PC-9 (cell line): ENCODE measurements at places on chromosomes 3 and 15. TPM values are rescaled to one million over a fixed set of nuclear protein-coding genes. Genes with fewer than 3 reads are reported as not detected.

DNA sequence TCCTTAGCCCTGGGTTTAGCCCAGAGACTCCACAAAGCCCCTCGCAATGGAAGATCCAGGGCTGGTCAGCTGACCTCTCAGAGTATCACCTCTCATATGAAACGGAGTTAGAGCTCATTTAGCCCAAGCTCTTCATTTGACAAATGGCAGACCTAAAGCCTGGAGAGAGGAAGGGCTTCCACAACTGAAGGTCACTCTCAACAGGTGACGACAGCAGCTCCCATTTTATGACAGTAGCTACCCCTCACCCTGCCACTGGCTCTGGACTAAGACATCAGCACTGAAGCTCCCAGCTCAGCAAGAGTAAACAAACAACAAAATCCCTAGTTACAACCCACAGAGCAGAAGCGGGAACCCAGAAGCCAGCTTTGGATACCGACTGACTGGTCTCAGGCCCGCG is 33.7 kb downstream of the TLE3 start:
- no peak overlapping the region for H3K27ac ChIP-seq
- no peak overlapping the region for H3K4me3 ChIP-seq
- H3K27me3 ChIP-seq, result no peaks in the 10 kb centered on the region
- no peaks in the 10 kb centered on the region for H3K36me3 ChIP-seq

- H3K27ac ChIP-seq, result peak overlapping the region; percentile 43
- DNase-seq, result no peak
- peaks cover 40% of the 10 kb centered on the region for H3K4me1 ChIP-seq
- H3K36me3 ChIP-seq, result no peaks in the 10 kb centered on the region
Observed at GRCh38 chr15:80660119-80660518, 35.0 kb upstream of the ABHD17C start.

DNA sequence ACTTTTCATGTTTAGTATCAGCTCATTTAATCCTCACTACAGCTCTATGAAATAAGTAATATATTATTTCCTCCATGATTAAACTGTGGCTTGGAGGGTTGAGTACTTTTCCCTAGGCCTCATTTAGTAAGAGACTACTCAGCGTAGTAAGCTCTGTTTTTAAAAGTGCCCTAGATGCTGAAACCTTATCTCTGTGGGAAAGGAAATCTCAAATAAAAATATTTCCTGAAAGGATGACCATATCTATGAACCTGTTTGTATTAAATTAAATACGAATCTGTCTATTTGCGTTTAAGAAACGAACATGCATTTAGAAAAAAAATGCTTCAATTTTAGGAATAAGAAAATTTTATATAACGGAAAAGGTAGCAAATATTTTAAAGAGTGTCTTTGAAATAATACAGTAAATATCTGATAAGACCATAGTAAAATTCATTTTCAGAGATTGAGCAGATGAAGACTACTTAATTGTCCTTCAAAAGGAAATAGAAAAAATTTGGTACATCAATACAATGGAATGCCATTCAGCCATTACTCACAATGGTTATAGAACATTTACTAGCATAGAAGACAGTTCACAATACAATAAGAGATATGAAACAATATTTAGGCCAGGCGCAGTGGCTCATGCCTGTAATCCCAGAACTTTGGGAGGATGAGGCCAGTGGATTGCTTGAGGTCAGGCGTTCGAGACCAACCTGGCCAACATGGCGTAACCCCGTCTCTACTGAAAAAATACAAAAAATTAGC is 56.2 kb downstream of the ATG7 start:
- peaks cover 25% of the 10 kb centered on the region for H3K36me3 ChIP-seq
- H3K27ac ChIP-seq, result no peak overlapping the region
- DNase-seq, result no peak

DNA sequence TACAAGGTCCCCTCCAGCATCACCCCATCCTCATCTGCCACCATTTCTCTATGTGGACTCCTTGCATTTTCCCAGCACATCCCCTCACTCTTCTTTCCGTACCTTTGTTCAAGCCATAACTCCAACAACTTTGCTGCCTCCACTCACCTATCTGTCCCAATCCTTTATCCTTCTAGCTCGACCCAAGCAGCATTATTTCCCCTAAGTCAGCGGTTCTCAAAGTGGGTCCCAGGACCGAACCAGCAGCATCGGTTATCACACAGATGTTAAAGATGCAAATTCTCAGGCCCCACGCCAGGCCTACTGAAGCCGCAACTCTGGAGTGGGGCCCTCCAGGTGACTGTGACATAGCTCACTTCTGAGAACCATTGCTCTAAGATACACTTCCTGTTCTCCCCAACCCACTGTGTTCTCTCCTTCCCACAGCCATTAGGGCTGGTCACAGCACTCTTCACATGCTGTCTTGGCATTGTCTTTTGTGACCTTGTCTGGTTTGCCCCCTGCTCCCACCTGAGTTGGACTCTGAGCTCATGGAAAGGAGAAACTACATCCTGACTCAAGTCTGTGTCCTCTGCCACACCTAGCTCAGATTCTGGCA is 56.2 kb downstream of the AAGAB start:
- DNase-seq, result no peak
- no peak overlapping the region for H3K27ac ChIP-seq
- H3K4me3 ChIP-seq, result no peak overlapping the region
- H3K4me1 ChIP-seq, result peaks cover 7% of the 10 kb centered on the region; the same call in 1 of the 2 replicates
- H3K27me3 ChIP-seq, result no peaks in the 10 kb centered on the region

- no peak for DNase-seq
- no peaks in the 10 kb centered on the region for H3K36me3 ChIP-seq
- H3K4me1 ChIP-seq, result no peaks in the 10 kb centered on the region
- no peak overlapping the region for H3K27ac ChIP-seq
- no peak overlapping the region for H3K4me3 ChIP-seq
- no peaks in the 10 kb centered on the region for H3K27me3 ChIP-seq
Observed at GRCh38 chr15:52419494-52419893, 109.2 kb downstream of the MYO5A start.

- H3K36me3 ChIP-seq, result no peaks in the 10 kb centered on the region
- H3K27ac ChIP-seq, result no peak overlapping the region
- H3K4me1 ChIP-seq, result no peaks in the 10 kb centered on the region
- no peak overlapping the region for H3K4me3 ChIP-seq
Observed at GRCh38 chr3:14836049-14836468, 17.3 kb downstream of the FGD5 start.

DNA sequence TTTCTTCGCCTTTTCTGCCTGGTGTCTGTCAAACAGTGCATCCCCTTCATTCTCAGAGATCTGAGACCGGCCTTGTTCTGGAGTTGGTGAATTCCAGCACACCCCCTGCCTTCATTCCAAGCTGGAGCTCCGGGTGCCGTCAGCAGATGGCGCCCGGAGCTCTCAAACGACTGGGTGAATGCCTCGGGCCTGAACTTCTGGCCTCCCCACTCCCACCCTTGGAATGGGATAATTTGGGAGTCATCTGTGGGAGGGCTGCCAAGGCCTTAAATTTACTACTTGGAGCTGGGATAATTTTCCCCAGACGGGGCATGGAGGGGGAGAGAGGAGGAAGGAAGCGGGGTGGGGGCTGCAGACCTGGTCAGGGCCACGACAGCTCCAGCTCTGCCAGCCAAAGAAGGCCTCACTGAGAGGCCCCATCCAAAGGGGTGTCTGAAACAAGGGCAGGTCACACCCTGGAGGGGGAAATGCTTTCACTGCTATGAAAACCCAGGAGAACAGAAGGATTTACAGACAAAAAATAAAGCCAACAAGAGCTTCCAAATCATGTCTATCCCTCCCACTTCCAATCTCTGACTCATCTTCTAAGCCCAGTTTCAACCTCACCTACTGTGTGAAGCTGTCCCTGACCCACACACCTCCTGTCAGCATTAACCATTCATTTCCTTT is 187.9 kb downstream of the OPA1 start:
- H3K27me3 ChIP-seq, result no peaks in the 10 kb centered on the region
- peaks cover 59% of the 10 kb centered on the region for H3K4me1 ChIP-seq
- no peak overlapping the region for H3K4me3 ChIP-seq
- peak overlapping the region; percentile 98 for H3K27ac ChIP-seq

GPR27 gene
- not detected in 2 replicates for total RNA-seq

DNA sequence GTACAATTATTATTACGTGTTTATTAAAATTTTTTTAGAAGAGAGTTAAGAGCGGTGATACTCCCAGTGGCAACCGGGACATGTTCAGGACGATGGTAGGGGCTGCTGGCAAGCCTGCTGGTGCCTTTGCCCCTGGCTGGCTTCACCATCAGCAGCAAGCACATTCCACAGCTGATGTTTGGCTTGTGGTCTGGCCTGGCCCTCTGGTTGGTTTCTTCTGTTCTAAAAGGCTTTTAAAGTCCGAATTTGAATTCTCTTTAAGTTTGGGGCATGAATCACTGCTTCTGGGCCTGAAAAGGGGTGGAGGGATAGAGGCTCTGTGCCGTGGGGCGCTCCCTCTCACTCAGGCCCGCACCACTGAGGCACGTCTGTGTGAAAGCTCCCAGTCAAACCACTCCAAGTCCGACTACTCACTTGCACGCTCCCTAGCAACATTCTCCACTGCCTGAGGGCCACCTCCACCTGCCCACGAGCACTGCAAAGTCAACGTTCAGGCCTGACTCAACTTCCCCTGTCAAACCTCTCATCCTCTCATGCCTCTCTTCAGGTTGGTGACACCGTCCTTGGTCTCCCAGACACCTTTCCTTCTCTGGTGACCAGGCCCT is 10.1 kb downstream of the ITGA11 start:
- no peaks in the 10 kb centered on the region for H3K27me3 ChIP-seq
- no peaks in the 10 kb centered on the region for H3K36me3 ChIP-seq
- no peak overlapping the region for H3K27ac ChIP-seq
- no peaks in the 10 kb centered on the region for H3K4me1 ChIP-seq

DNA sequence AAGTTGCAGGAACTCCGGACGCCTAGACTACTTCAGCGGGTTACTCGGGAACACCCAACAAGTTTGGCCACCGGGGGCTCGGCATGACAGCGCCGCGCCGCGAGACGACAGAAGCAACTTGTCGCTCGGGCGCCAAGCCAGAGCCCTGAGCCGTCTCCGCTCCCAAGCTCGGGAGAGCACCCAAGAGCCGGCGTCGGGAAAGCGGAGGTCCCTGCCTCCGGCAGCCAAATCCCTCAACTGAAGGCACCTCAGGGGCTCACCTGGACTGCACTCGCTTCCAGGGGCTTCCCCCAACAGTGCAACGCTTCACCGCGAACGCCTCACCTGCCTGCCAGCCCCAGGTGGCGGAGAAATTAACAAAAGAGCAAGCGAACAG is 640 bp downstream of the MB21D2 start:
- peaks cover 29% of the 10 kb centered on the region for H3K4me1 ChIP-seq
- DNase-seq, result peak; percentile 74
- H3K27me3 ChIP-seq, result no peaks in the 10 kb centered on the region
- H3K4me3 ChIP-seq, result peak overlapping the region; percentile 79
- H3K36me3 ChIP-seq, result no peaks in the 10 kb centered on the region
- peak overlapping the region; percentile 79 for H3K27ac ChIP-seq

- H3K4me3 ChIP-seq, result peak overlapping the region; percentile 57; the same call in 1 of the 2 replicates
- H3K27ac ChIP-seq, result peak overlapping the region; percentile 56
- peak; percentile 55 for DNase-seq
- H3K27me3 ChIP-seq, result no peaks in the 10 kb centered on the region
- H3K36me3 ChIP-seq, result 0 out of 2 replicates have a peak, but pooled peaks cover 7% of the 10 kb centered on the region
Observed at GRCh38 chr3:195877136-195877715, 31.1 kb downstream of the TNK2 start.

GRCh38 chr3:195251336-195252065 is 19.5 kb downstream of the XXYLT1 start:
- no peak for DNase-seq
- no peaks in the 10 kb centered on the region for H3K36me3 ChIP-seq
- no peak overlapping the region for H3K27ac ChIP-seq
- H3K4me3 ChIP-seq, result no peak overlapping the region
- H3K27me3 ChIP-seq, result no peaks in the 10 kb centered on the region

GRCh38 chr3:192861972-192862371 is 55.7 kb downstream of the MB21D2 start:
- no peak overlapping the region for H3K27ac ChIP-seq
- no peak overlapping the region for H3K4me3 ChIP-seq
- H3K27me3 ChIP-seq, result no peaks in the 10 kb centered on the region
- no peak for DNase-seq
- no peaks in the 10 kb centered on the region for H3K36me3 ChIP-seq

DCLK3 gene
- total RNA-seq, result not detected in 2 replicates

DNA sequence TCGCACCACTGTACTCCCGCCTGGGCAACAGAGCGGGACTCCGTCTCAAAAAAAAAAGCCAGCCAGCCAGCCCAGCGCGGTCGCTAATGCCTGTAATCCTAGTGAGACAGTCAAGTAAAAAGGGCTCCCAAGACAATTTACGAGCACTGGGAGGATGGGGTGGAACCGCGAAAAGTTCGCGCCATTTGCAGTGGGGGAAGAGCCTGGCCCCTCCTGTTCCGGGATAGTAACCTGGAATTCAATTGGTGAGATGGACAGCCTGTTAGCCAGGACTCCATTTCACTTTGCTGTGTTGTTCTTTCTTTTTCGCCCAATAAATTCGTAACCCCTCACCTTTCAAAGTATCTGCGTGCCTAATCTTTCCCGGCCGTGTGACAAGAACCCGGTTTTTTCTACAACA is 19.5 kb downstream of the SLC4A7 start:
- no peak overlapping the region for H3K4me3 ChIP-seq
- H3K27me3 ChIP-seq, result no peaks in the 10 kb centered on the region
- H3K4me1 ChIP-seq, result no peaks in the 10 kb centered on the region

DNA sequence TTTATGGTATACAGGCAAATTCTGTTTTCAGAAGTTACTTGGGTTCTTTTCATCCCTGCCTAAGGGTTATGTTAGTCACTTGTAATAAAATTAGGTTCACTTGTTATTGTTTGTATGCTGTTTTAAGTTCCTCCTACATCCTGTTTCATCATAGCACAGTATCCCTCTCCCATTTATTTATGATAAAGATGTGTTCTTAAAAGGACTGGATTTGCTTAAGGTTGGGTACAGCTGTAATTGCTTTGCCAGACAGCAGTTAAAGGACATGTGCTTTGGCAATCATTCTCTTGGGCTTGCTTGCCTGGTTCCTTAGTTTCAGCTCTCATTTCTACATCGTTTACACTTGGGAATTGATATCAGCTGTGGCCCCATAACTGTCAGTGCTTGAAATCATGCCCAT is 11.7 kb downstream of the ATP2C1 start:
- 0 out of 2 replicates have a peak, but pooled peaks cover 8% of the 10 kb centered on the region for H3K36me3 ChIP-seq
- no peaks in the 10 kb centered on the region for H3K27me3 ChIP-seq
- H3K27ac ChIP-seq, result no peak overlapping the region
- no peaks in the 10 kb centered on the region for H3K4me1 ChIP-seq
- no peak for DNase-seq

IMPG2 gene
- total RNA-seq, result 0.05 and 0.11 TPM in 2 replicates

IQCH gene
- 7.5 and 8.6 TPM in 2 replicates for total RNA-seq

DNA sequence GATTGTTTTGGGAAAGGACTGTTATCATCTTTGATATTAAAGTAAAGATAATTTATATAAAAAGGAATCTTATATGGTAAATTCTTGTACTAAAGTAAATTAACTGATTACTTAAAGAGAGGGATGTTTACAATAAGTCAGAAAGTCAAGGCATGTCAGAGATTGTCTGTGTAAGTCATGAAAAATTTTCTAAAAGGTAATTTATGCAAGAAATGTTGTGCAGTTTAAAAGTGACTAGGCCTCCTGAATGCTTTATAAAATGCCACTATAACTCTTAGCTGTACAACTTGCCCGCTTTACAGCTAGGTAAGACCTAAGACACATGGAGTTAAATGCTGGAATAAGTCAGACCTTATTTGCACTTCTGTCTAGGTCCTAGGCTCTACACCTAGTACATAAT is 692.9 kb downstream of the GBE1 start:
- H3K27me3 ChIP-seq, result no peaks in the 10 kb centered on the region
- H3K4me1 ChIP-seq, result no peaks in the 10 kb centered on the region
- no peaks in the 10 kb centered on the region for H3K36me3 ChIP-seq
- H3K4me3 ChIP-seq, result no peak overlapping the region
